ENCODE measurements at places on chromosomes 5 and 9.

DNA sequence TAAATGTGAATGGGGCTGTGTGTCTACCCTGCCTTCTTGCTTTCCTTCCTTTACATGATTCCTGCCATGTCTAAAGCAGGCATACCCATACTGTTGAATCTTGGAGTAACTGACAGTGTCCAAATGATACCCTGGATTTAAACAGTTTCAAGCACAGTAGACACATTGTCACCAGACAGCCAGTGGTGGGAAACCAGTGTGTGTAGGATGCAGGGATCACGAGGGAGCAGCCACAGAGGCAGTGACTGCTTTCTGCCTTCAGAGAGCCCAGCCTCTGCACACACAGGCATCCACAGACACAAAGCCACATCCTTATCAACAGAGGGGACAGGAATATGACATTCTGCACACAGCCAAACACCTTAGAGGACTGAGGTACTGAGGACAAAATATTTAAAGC, 184.2 kb upstream of the TBCA start:
- DNase-seq = no peak

GRCh38 chr9:136264031-136264430, 18.4 kb upstream of the QSOX2 start:
- DNase-seq = no peak

DNA sequence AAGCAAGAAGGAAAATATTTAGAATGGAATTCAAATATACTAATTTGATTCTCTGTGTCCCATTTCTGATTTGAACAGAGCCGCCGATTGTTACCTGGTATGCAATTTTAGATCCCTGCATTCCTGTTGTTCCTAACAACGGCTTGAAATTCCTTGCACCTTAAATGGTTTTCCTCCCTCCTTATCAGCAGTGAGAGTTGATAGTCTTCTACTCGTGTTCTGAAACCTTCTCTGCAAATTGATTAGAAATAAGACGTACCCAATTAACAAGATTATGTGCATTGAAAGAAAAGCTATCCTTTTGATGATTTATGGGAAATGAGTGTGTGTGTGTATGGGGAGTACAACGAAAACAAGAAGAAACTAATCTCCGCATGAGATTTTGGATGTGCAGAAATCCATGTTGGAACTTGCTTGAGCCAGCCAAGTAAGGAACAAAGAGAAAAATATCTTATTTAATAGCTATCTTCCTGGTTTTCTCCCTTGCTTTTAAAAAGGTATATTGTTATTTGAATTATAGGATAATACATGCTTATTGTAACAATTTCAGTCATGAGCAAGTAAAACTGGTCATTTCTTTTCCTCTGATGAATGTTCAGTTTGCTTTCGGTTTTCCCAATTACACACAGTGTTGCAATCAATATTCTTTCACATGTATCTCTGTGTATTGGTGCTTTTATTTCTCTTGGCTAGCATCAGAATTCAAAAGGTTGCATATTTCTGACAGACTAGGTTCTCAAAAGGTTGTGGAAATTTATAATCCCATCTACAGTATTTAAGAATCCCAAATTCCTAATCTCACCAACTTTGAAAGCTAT, 211.1 kb upstream of the ACTBL2 start:
- DNase-seq = no peak

- no peak for DNase-seq
Measured at GRCh38 chr9:119736491-119737454, 367.5 kb upstream of the BRINP1 start.

GRCh38 chr9:133773889-133774655, 35.9 kb upstream of the SARDH start:
- DNase-seq = no peak

DNA sequence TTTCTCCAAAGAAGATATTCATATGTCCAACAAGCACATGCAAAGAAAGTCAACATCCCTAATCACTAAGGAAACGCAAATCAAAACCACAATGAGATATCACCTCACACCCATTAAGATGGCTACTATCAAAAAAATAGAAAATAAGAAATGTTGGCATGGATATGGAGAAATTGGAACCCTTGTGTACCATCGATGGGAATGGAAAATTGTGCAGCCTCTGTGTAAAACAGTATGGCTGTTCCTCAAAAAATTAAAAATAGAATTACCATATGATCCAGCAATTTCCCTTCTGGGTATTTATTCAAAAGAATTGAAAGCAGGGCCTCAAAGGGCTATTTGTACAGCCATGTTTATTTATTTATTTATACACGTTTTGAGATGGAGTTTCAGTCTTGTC, 43.0 kb upstream of the HRH2 start:
- DNase-seq = no peak

- no peak for DNase-seq
Measured at GRCh38 chr5:166540156-166540555, 1751.3 kb upstream of the WWC1 start.

DNA sequence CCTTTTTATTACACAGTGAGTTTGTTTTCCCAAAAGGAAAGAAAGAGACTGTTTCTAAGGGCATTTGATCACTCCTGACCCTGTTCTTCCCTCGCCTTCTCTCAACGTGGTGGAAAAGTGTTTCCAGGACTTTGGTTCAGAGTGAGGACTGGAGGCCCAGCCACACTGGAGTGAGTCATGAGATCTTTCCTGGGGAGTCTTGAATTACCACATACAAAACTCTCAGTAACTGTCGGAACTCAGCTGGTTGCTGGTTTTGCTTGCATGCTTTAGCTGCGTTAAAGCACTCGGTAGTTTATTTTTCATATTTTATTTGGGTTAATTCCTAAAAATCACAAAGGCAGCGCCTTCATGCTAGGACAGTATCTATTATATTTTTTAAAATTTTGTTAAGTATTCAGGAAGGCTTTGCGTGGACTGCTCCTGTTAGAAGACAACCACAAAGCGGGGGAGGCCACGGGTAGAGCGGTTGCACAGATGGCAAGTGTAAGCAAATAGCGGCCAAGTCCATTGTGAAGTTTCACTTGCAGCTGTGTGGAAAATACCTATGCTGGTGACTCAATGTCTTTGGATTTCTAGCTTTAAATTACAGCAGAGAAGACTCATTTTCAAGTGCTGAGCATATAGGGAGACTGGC, 77.7 kb downstream of the ARSB start:
- no peak for DNase-seq

DNA sequence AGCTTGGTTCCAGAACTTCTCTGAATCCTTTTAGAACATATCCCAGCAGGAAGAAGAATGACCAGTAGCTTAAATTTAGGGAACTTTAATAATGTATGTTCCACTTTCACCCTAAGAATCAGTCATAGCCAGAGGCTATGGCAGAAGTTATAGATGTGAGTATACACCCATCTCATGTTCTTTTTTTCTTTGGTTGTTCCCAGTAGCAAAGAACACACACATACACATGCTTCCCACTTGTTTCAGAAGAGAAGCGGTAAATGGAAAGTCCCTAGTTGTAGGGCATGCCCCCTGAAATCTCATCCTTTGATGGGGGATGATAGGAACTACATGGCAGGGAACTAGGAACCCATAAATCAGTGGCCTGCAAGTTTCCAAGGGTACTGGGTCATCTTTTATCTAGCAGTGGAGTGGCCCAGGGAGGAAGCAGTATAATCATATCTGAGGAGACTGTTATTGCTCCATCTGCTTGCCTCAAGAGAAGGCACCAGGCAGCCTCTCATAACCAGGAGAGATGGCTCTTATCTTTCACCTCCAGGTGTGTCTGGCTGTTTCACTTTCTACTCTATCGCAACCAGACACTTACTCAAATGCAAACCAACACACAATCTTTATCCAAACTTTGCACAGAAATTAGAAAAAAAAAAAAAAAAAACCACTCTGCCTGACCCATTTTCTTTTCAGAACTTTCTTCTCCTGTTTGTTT, 109.5 kb downstream of the SNCAIP start:
- DNase-seq = no peak

DNA sequence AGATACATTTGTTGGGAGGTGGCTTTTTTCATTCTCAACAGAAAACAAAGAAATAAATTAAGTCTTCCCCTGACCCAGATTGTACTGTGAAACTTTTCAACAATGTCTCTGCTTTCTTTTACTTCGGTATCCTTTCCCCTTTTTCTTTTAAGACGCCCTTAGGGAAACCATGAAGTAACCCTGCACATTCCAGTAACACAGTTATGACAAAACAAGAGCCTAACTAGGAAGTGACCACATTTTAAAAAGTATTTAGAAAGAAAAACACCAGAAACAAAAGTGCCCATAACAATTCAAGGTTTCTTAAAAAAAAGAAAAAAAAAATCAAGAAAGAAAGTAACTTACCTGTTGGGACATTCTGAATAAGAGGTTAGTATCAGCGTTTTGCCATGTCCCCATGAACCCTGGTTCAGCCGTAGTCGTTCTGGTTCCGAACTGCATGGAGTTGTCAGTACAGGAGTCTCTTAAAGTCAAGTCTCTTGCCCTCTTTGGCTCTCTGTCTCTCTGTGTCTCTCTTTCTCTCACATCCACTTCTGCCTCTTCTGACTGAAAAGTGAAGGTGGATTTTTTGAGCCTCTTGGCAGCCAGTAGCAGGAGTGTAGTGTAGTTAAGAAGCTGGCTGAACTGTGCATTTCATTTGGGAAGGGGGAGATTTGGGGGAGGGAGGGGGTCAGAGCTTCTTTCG, 142.9 kb downstream of the BNC2 start:
- no peak for DNase-seq

DNA sequence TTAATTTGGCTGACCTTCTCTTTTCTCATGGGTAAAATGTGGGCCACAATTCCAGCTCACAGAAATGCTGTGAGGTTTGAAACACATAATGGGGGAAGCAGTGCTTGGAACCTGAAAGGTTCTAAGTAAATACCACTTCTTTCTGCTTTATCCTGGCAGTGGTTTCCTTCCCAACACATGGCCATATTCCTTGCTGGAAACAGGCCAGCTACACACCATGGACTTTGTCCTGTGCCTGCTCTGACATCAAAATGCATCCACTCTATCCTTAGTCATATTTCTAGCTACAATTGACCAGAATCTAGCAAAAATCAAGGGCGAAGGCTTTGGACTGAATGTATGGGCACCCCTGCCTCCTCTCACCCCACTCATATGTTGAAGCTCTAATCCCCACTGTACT, 93.1 kb upstream of the TRPC7 start:
- no peak for DNase-seq

- DNase-seq = no peak
Measured at GRCh38 chr5:5899716-5900115, 477.2 kb downstream of the ICE1 start.

DNA sequence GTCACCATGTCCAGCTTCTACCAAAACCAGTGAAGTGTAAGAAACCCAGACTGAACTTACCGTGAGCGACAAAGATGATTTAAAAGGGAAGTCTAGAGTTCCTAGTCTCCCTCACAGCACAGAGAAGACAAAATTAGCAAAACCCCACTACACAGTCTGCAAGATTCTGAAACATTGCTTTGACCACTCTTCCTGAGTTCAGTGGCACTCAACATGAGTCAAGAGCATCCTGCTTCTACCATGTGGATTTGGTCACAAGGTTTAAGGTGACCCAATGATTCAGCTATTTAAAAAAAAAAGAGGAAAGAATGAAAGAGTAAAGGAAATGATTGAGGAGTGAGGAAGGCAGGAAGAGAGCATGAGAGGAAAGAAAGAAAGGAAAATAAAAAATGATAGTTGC, 19.8 kb downstream of the IL7R start:
- no peak for DNase-seq

DNA sequence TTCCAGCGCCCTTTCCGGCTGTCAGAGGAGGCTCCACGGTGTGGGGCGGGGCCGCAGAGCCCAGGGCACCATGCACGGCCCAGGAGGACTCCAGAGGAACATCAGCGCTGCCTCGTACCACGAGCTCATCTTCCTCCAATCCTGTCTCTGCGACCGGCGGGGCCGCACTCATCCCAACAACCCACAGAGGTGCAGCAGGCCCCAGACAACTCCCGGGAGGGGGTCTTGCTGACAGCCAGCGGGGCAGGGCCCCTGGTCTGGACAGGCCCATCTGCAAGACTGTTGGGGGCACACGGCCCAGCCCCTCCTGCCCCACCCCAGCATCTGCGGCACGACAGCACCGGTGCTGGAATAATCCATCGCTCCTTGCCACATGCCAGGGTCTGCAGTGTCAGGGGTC, 88.8 kb downstream of the OLFM1 start:
- no peak for DNase-seq

- no peak for DNase-seq
Measured at GRCh38 chr9:102795532-102795931, 199.6 kb upstream of the CYLC2 start.

- no peak for DNase-seq
Measured at GRCh38 chr5:8700671-8701070, 831.7 kb downstream of the MTRR start.

- no peak for DNase-seq
Measured at GRCh38 chr5:173717959-173718358, 101.5 kb upstream of the BOD1 start.

DNA sequence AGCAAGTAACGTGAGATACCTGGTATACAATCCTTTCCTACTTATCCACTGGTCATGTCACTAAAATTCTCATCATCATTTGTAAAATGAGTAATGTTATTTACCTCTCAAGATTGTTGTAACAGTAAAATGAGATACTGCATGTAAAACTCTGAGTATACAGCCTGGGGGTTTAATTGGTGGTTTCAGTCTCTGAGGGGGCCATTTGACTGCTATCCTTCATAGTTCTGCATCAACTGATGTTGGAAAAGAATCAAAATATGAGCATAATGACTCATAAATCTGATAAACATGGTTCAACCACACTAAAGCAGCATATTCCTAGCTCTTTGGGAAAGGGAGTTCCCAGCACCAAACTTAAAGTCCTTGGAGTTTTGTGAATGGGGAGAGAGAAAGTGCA, 181.0 kb upstream of the GHR start:
- no peak for DNase-seq

GRCh38 chr9:129733632-129733953, 19.2 kb downstream of the PTGES start:
- DNase-seq = no peak

DNA sequence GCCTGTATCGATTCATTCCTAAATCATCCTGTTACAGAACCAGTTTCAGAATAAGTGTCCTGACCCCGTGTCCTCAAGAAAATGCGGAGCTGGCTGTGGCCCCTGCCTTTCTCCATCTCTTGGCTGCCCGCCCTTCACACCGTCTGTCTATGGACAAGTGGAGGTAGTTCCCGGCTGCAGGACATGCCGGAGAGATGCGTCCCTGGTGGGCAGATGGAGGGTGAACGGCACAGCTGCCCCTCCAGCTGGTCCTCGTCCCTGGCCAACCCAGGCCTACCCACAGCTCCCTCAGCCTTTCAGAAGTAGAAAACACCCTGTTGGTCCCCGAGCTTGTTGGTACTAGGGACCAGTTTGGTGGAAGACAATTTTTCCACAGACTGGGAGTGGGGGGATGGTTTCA, 14.8 kb upstream of the EXOC3 start:
- DNase-seq = no peak

GRCh38 chr5:154559398-154560276, 81.6 kb upstream of the HAND1 start:
- no peak for DNase-seq

GRCh38 chr5:157594257-157594656, 18.7 kb upstream of the ADAM19 start:
- no peak for DNase-seq

All from stimulated activated CD8-positive, alpha-beta memory T cell treated with anti-CD3 and anti-CD28 coated beads, Interleukin-2, amount 100 ng/mL, for 1 hour (primary cell).